ENCODE measurements at places on chromosomes 4 and X. TPM values are rescaled to one million over a fixed set of nuclear protein-coding genes. Genes with fewer than 3 reads are reported as not detected.

GRCh38 chrX:30712214-30712613 is 59.0 kb downstream of the GK start:
- no peak overlapping the region for H3K27ac ChIP-seq
- H3K27me3 ChIP-seq, result peaks cover 2% of the 10 kb centered on the region
- no peak for DNase-seq
- no peaks in the 10 kb centered on the region for H3K36me3 ChIP-seq
- H3K4me3 ChIP-seq, result no peak overlapping the region
- H3K4me1 ChIP-seq, result no peaks in the 10 kb centered on the region

SPACA5 gene
- 0.26 TPM for polyA plus RNA-seq

MAGEA2 gene
- not detected for polyA plus RNA-seq

F8A2 gene
- polyA plus RNA-seq, result not detected
